ENCODE measurements at places on chromosomes 7 and 10.

- H3K27ac ChIP-seq: peak overlapping the region; percentile 88
- H3K27me3 ChIP-seq: no peaks in the 10 kb centered on the region
- H3K36me3 ChIP-seq: peaks cover 4% of the 10 kb centered on the region
- no peak for DNase-seq
- H3K4me3 ChIP-seq: peak overlapping the region; percentile 24
Measured at GRCh38 chr10:14579405-14579804, 195.3 kb downstream of the FAM107B start.

DNA sequence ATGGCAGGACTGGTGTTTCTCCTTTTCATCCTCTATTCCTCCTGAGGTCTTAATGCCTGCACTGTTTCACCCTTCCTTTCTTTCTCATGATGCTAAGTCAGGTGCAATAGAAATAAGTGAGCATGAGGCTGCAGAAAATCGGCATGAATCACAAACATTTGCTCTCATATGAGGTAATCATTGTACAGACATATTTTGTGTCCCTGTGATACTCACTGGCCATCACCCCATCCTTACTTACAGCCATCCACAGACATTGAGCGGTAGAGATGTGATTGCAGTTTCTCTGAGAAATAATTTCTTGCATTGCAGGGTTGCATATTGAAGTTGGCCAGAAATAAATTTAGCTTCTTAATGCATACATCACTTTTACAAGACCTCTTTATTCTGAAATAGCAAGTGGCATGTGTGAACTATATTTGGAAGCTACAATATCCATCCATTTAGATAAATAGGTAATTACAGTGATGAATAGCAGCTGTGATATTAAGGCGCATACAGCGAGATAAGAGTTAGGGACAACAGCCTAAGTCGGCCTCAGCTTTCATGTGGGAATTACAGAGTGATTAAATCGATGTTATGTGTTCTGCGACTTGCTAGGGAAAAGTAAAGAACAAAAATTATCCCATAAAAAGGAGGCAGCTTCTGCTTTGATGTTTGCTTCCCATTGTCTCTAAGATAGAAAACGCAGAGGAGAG, 612.6 kb downstream of the SORCS3 start:
- no peak overlapping the region for H3K4me3 ChIP-seq
- H3K36me3 ChIP-seq: no peaks in the 10 kb centered on the region
- no peaks in the 10 kb centered on the region for H3K4me1 ChIP-seq
- DNase-seq: no peak
- H3K27ac ChIP-seq: no peak overlapping the region

DNA sequence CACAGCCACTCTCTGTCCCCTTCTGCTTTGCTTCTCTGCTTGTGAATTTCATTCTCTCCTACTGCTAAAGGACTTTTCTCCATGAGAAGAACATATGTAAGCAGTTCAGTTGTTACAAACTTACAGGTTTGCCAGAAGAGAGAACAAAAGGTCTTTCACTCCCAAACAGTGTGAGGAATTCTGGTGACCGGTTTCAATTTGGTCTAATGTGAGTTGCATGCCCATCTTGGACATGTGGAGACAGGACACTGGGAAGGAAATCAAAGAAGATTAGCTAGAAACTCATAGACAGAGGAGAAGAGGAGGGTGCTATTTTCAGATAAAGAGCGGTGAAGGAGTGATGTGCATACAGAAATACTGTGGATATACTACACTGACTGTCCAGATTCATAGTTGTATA, 209.5 kb upstream of the INHBA start:
- H3K4me1 ChIP-seq: no peaks in the 10 kb centered on the region
- H3K27ac ChIP-seq: no peak overlapping the region
- H3K36me3 ChIP-seq: no peaks in the 10 kb centered on the region
- no peak for DNase-seq
- H3K27me3 ChIP-seq: no peaks in the 10 kb centered on the region

GRCh38 chr7:113094517-113095249, 8.1 kb upstream of the GPR85 start:
- H3K4me3 ChIP-seq: no peak overlapping the region
- DNase-seq: no peak
- peaks cover 11% of the 10 kb centered on the region for H3K4me1 ChIP-seq
- no peaks in the 10 kb centered on the region for H3K36me3 ChIP-seq
- no peaks in the 10 kb centered on the region for H3K27me3 ChIP-seq

- no peaks in the 10 kb centered on the region for H3K27me3 ChIP-seq
- no peaks in the 10 kb centered on the region for H3K36me3 ChIP-seq
- H3K4me3 ChIP-seq: peak overlapping the region; percentile 33
- peak overlapping the region; percentile 86 for H3K27ac ChIP-seq
- no peak for DNase-seq
- peaks cover 14% of the 10 kb centered on the region for H3K4me1 ChIP-seq
Measured at GRCh38 chr7:135147341-135147898, 452 bp upstream of the TMEM140 start.

GRCh38 chr7:45156516-45157272, 897 bp upstream of the RAMP3 start:
- H3K4me3 ChIP-seq: no peak overlapping the region
- H3K27me3 ChIP-seq: no peaks in the 10 kb centered on the region
- DNase-seq: no peak

DNA sequence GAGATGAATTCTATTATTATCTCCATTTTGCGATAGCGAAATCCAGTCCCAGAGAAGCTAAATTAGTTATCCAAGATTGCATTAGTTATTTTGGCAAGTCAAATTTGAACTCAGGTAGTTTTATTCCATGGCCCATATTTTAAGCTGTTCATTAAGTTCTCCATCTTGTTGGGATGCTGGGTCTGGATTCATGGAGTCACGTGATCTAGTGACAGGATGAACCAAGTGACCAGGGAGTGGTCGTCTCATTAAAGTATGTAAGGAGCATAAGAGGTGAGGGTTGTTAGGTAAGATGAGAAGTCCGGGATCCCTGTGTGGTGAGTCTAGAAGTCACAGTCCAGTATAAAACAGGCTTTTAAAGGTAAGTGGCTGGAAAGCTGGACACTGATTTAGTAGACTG, 740.5 kb downstream of the PCDH15 start:
- H3K36me3 ChIP-seq: no peaks in the 10 kb centered on the region
- no peak for DNase-seq
- no peaks in the 10 kb centered on the region for H3K4me1 ChIP-seq

GRCh38 chr10:72426986-72427385, 72.3 kb upstream of the DNAJB12 start:
- DNase-seq: no peak
- no peak overlapping the region for H3K27ac ChIP-seq
- H3K4me3 ChIP-seq: no peak overlapping the region
- no peaks in the 10 kb centered on the region for H3K27me3 ChIP-seq
- no peaks in the 10 kb centered on the region for H3K4me1 ChIP-seq
- H3K36me3 ChIP-seq: 0 out of 2 replicates have a peak, but pooled peaks cover 1% of the 10 kb centered on the region

DNA sequence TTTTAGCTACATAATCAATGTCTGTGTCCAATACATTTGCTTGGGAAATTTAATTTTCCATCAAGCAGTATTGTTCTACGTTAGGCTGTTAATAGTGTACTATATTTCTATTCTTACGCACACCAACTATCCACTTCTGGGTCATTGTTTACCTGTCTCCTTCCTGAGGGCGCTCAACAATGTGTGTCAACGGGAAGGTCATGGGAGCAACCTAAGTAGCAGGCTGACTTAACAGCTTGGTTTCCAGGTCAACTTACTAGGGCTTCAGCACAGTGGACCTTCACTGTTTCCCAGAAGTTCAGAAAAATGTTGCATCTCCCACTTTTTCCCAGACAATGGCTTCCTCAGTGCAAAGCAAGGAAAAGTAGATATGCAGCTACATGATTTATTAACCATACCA, 13.7 kb downstream of the THSD7A start:
- H3K27ac ChIP-seq: no peak overlapping the region
- DNase-seq: no peak
- H3K4me1 ChIP-seq: no peaks in the 10 kb centered on the region

- no peaks in the 10 kb centered on the region for H3K27me3 ChIP-seq
- H3K36me3 ChIP-seq: no peaks in the 10 kb centered on the region
- no peak overlapping the region for H3K4me3 ChIP-seq
Measured at GRCh38 chr10:104546756-104547155, 94.3 kb upstream of the SORCS3 start.

DNA sequence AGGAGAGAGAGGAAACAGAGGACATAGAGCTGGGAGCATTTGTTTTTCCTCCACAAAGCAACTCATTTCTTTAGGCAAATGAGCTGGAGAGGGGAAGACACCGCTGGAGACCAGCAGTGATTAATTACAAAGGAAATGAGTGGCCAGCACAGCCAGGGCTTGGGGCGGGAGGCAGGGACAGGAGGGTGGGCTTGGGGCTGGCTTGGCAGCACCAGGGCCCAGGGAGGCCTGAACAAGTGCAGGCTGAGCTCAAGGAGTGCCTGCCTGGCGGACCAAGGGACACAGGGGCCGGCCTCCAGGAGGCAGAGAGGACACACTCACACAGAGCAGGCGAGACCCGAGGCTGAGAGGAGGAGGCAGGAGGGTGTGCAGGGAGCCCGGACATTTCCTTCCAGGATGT, 149.0 kb upstream of the UNC5B start:
- no peak for DNase-seq
- no peaks in the 10 kb centered on the region for H3K36me3 ChIP-seq
- no peaks in the 10 kb centered on the region for H3K27me3 ChIP-seq
- no peak overlapping the region for H3K4me3 ChIP-seq
- H3K4me1 ChIP-seq: no peaks in the 10 kb centered on the region

- H3K27me3 ChIP-seq: no peaks in the 10 kb centered on the region
- DNase-seq: no peak
- H3K36me3 ChIP-seq: no peaks in the 10 kb centered on the region
- H3K27ac ChIP-seq: no peak overlapping the region
- no peak overlapping the region for H3K4me3 ChIP-seq
- no peaks in the 10 kb centered on the region for H3K4me1 ChIP-seq
Measured at GRCh38 chr10:15720635-15721287, 1.0 kb upstream of the ITGA8 start.

DNA sequence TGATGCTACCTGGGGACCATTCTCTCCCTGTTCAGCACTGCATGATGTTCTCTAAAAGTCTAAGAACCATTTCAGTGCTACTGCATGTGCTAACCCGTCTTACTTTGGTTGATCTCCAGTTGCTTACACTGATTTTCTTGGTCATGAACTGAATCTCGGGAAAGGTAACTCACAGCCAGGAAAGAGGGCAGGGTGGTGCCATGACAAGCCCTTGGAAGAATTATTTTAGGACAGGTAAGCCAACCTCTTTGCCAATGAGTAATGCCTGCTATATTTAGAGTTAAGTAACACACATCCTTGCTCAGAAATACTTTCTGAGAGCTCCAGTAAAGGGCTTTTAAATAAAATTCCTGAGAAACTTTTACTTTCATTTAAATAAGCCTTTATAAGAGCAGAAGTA, 126.7 kb downstream of the ARL4A start:
- H3K27me3 ChIP-seq: no peaks in the 10 kb centered on the region
- H3K36me3 ChIP-seq: no peaks in the 10 kb centered on the region
- no peak for DNase-seq
- no peak overlapping the region for H3K27ac ChIP-seq
